ENCODE measurements at places on chromosomes 12 and 14.

- no peak for DNase-seq
These were observed 217.4 kb upstream of the RTL1 start for GRCh38 chr14:101120641-101121507.

GRCh38 chr14:106393742-106394141 is 867.4 kb downstream of the TMEM121 start:
- DNase-seq: no peak

DNA sequence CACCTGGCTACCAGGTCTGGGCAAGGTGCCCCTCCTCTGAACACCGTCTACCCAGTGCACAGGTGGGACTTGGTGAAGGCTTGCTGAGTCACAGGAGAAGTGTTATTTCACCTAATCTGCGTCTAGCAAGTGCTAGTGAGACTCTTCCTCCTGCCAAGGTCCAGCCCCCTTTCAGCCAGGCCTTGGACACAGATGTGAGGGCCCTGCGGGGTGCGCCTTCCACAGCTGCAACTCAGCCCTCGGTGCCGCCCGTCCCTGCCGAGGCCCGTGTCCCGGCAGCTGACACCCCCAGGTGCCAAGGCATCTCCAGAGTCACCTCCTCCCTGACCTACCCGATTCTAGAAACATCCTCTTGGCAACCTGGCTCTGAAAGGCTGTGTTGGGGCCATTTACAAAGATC is 55.1 kb downstream of the PRIMA1 start:
- DNase-seq: no peak

DNA sequence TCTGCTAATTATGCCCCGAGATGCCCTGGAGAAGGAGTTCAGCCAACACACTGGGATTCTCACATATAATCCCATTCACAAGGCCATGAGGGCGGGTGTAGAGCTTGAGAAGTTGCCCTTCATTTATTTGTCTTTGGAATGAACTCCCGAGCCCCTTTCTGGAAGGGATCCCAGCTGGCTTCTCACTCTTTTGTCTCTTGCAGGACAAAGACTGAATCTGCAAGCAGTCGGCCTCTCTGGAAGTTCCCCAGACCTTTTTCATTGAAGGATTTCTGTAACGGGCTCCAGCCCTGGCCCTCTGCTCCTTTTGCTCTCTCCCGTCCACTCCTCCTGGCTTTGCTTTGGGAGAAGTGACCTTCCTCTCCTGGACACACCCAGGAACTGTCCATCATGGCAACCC is 163.3 kb upstream of the SFSWAP start:
- no peak for DNase-seq

- no peak for DNase-seq
These were observed 117.7 kb downstream of the ETV6 start for GRCh38 chr12:11767029-11767724.

DNA sequence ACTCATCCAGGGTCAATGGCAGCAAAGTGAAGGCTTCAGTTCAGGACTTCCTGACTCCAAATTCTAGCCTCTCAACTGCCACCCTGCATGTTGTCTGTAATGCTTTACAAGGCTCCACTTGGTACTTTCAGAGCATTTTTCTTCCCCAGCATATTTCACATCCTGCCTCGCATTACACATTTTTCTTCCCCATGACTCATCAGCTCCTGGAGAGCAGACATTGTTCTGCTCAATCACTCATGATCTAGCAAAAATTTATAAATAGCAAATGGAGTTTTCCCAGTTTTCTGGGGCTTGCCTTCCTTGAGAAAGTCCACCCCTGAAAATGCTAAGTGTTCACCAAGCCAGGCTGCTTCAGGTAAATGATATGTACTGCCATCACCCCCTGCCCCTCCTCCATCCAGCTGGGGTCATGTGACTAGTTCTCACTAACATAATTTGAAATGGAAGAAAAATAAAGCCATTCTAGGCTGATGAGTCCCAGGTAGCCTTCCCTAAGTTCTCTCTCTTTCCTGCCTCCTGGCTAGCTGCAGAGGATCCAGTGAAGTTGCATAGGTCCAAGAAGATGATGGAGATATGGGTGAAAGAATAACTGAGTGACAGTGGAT is 69.4 kb downstream of the ARMH4 start:
- DNase-seq: no peak

GRCh38 chr12:127779301-127780045 is 487.5 kb upstream of the TMEM132C start:
- DNase-seq: no peak

Measured in activated T-helper 1 cell treated with Interleukin-2 at 50 U/mL for 16 hours (primary cell).